Cortex of kidney (tissue), 1 donor: ENCODE measurements at places on chromosomes 16 and 17.

DNA sequence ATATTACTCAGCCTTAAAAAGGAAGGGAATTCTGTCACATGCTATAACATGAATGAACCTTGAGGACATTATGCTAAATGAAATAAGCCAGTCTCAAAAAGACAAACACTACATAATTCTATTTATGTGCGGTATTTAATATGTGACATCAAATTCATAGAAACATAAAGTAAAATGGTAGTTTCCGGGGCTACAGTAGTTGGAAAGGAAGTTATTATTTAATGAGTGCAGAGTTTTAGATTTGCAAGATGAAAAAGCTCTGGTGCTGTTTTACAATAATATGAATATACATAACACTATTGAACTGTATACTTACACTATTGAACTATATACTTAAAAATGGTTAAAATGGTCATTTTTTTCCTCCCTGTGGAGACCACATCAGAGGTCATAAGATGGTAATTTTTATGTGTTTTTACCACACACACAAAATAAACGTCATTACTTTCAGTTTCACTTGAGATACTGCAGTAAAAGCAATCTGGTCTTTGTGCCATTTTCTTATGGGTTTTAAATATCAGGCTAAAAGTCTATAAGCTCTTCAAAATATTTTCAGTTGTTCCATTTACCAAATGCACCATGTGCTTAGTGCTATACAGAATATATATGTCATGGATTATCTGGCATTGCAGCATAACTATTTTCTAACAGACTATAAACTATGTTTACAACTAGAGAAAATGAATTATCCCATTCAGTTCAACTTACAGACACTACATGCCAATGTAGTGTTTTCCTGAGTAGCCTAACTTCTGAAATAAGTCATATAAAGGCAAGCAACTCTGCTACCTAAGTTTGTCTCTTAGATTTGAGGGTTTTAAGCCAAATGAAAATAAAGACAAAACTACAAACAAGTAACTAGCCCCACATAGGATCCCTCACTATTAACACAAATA lies 90.9 kb downstream of the SPAG9 start:
- no peak for DNase-seq

- DNase-seq, result no peak
These were observed 23.6 kb downstream of the DYNLRB2 start for GRCh38 chr16:80564394-80564793.

DNA sequence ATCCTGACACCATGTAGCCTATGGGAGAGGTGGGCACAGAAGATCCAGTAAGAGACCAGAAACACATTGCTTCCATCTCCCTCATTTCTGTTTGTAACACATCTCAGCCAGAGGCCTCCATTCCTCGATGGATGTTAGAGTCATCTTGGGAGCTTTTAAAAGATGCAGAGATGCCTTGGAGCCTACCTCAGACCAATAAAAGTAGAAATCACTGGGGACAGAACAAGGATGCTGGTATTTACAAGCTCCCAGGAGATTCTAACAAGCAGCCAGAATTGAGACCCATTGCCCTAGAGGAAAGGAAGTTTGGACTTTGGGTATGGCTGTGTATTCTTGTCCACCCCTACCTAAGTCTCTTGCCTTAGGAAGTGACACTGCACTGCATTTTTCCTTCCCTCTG lies 40.8 kb downstream of the HS3ST3A1 start:
- no peak for DNase-seq

DNA sequence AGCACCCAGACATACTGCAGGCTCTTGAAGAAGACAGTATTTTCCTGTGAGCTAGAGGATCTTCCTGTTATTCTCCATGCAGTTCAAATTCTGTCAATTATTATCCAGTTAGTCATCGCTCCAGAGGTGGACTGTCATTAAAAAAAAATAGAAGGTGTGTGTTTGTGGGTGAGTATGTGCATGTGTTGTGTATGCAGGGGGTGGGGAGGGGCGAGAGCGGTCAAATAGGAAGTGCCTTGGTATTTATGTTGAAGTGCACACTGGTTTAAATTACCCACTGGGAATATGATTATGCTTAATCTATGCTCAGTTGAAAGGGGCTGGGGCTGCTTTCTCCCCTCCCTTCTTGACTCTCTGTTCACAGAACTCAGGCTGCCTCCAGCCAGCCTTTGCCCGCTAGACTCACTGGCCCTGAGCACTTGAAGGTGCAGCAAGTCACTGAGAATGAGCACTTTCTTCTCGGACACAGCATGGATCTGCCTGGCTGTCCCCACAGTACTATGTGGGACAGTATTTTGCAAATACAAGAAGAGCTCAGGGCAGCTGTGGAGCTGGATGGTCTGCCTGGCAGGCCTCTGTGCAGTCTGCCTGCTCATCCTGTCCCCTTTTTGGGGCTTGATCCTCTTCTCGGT lies at the start of gene HSD17B2:
Gene HSD17B2, plus strand, starts transcription at position 273 of the 632 bp plus-strand sequence. Its CDS starts 172 bp downstream, at position 445.
- DNase-seq, result no peak

DNA sequence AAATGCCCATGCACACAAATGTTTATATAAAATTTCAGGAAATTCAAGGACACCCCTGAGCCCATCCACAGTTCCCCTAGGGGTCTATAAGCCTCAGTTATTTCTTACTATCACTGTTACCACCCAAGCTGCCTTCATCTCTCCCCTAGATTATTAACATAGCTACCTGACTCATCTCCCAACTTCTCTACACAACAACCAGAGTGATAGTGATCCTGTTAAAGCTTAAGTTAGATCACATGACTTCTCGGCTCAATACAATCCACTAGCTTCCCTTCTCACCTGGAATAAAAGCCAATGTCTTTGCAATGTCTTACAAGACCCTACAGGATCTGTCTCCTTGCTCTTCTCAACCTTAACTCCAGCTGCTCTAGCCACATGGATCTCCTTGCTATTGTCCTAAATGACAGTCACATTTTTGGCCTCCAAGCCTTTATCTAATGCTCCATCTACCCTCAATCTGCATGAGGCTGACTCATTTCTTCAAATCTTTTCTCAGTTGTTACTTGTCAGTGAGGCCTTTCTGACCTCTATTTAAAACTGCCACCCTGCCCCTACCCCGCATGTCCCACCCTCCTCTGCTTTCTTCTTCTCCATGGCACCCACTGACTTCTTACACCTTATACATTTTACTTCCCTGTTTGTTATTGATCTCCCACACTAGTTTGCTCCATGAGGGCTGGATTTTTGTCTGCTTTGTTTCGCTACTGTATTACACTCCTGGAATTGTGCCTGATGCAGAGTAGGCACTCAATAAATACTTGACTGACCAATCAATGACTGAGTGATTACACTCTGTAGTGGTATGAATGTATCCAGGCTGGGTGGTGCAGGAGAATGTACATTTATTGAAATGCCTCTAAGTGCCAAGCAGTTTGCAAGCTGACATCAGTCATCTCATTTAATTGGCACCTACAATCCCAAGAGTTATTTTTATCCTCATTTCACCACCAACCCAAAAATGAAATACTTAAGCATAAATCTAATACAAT lies 5.2 kb upstream of the LIG3 start:
- no peak for DNase-seq

DNA sequence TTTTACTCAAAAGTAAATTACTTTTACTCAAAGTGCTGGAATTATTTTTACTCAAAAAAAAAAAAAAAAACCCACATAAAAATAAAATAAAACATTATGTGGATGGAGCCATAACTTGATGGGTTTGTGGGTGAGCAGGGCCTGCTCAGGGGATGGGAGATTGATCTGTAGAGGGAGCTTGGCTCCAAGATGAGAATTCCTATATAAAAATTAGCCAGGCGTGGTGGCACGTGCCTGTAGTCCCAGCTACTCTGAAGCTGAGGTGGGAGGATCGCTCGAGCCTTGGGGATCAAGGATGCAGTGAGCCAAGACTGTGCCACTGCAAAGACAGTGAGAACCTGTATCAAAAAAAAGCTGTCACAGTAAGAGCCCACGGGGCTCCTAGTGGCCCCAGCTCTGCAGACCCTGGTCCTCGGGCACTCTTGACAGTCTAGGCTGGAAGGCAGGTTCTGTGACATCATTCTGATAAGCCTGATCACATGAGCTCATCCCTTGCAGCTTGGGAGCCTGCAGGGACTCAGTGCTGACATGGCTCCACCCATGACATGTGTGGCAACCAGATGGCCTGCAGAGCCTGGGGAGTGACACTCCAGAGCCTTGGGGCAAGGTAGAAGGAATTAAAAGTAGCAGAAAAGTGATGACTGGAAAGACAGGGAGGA lies 42.5 kb downstream of the ST3GAL2 start:
- DNase-seq, result no peak

- DNase-seq, result no peak
These were observed 35.7 kb downstream of the GNAO1 start for GRCh38 chr16:56226845-56227525.

- no peak for DNase-seq
These were observed 51.1 kb upstream of the NDRG4 start for GRCh38 chr16:58448890-58449289.

DNA sequence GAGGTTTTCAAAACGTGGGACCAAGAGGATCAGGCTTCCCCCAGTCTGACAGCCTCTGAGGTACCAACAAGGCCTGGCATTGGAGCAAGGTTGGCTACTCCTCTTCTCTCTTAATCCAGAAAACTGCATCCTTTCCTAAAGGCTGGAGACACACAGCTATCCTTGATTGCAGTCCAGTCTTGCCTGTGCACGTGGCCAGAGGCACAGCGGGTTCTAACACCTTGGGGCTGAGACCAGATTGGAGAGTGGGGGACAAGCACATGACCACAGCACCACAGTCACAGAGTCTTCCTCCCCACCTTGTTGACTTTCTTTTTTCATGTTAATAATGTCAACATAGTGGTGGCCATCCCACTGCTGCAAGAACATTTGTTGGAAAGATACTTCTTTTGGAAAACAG lies 46.9 kb downstream of the GNAO1 start:
- DNase-seq, result no peak

GRCh38 chr17:77810536-77810935 lies 148.0 kb upstream of the TNRC6C start:
- no peak for DNase-seq

DNA sequence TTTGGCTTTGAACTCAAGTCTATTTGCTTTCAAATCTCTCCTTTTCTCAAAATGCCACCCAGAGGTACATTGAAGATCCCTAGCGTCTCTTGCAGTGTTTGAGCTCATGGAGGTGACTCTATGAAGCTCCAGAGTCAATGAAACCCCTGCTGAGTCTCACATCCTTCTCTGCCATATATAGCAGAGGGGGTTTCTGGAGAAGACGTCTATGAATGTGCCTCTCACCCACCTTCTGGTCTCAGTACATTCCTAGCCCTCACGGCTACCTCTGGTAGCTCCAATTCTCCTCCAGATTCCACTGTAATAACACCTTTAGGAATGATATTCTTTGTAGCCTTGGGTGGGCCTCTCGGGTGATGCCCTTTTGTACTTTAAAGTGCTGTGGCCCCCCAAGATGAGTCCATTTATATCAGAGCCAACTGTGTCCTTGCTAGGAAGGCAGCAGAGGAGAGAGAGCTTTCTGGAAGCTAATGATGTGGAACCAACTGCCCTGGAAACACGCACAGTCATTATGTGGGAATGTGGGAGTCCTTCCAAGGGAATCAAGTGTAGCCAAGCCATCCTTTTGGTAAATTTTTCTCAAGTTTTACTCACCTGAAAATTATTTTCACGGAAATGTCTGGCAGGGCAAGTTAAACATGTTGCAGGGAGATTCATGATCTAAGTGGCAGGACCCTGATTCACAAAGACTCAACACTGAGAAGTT lies 123.4 kb downstream of the ASIC2 start:
- DNase-seq, result no peak

DNA sequence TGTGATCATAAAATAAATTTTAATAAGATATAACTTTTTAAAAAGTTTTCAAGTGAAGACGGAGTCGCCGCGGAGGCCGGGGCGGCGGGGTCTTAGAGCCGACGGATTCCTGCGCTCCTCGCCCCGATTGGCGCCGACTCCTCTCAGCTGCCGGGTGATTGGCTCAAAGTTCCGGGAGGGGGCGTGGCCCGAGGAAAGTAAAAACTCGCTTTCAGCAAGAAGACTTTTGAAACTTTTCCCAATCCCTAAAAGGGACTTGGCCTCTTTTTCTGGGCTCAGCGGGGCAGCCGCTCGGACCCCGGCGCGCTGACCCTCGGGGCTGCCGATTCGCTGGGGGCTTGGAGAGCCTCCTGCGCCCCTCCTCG lies at the start of gene FOXC2:
Gene FOXC2, plus strand, starts transcription at position 229 of the 365 bp plus-strand sequence. CDS start 507 bp downstream, outside the sequence.
- no peak for DNase-seq

- no peak for DNase-seq
These were observed 23.9 kb downstream of the TMEM186 start for GRCh38 chr16:8773537-8773936.

DNA sequence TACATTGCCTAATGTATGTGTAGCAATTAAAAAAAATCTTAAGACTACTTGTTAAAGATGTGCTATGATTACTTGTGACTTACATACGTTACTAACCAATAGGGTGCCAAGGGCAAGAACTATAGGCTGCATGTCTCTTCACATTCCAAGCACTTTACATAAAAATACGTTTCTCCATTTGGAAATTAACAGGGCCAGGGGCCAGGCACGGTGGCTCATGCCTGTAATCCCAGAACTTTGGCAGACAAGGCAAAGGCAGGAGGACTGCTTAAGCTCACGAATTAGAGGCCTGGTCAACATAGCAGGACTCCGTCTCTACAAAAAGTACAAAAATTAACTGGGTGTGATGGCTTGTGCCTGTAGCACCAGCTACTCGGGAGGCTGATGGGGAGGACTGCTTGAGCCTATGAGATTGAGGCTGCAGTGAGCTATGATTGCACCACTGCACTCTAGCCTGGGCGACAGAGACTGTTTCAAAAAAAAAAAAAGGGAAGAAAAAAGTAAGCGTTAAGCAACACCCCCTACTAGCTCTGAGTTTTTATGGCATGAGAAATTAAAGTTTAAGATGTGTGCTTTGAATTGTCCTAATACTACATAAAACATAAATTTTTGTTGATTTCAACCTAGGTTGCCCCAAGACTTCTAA lies 12.3 kb downstream of the PSMD12 start:
- no peak for DNase-seq

DNA sequence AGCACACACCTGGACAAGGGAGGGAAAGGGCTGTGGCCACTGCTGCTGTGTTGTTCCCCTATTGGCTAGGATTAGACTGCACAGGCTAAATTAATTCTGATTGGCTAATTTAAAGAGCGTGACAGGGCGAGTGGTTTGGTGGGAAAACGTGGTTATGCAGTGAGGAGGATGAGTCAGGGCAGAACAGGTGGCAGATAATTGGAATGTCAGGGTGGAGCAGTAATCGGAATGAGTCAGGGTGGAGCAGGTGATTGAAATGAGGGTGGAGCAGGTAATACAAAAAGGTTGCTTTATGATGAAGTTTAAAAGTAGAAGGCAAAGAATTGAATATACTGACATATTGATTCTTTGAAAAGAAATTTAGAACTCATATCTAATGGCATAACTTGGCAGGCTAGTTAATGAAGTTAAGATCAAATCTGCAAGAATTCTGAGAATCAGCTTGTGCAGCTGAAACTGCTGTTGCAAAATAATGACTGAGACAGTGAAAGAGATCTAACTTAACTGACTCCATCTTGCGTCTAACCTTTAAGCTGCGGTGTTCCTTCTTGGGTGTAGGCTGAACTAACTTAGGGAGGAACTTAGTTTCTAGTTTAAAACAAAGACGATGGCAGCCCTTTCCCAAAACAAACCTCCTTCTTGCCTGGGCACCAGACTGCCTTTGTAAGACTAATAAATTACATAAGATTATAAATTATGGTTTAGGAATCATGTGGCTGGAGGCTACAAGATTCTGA lies 174.3 kb downstream of the UTP18 start:
- no peak for DNase-seq

- no peak for DNase-seq
These were observed 232.7 kb upstream of the CDH5 start for GRCh38 chr16:66133643-66134338.
